GM12878 (cell line): ENCODE measurements at places on chromosomes 2 and 18. TPM values are rescaled to one million over a fixed set of nuclear protein-coding genes. Genes with fewer than 3 reads are reported as not detected.

DNA sequence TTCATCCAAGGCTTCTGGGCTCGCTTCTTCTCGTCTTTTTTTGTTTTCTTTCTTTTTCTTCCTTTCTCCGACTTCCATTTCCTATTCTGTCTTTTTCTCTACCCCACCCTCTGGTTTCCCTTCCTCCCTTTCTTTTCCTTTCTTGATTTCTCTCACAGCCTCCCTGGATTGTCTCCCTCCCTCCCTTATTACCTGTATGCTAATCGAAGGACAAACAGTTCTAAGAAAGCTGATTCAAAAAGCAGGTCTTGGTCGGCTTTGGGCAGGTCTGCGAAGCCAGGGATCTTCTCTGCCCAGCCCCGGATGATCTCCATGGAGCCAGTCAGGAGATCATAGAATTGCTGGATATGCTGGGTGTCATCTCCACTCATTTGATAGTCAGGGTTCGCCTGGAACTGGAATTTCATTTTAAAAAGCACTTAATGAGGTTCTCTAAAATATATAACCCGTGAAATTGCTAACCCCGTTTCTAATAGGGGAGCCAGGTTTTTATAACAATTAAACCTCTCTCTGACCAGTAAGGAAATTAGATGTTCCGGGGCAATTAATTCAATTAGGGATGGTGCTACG lies 5.9 kb downstream of the NR4A2 start:
- H3K36me3 ChIP-seq = no peaks in the 10 kb centered on the region
- peaks cover 3% of the 10 kb centered on the region for H3K4me1 ChIP-seq
- DNase-seq = no peak
- no peak overlapping the region for H3K27ac ChIP-seq

DNA sequence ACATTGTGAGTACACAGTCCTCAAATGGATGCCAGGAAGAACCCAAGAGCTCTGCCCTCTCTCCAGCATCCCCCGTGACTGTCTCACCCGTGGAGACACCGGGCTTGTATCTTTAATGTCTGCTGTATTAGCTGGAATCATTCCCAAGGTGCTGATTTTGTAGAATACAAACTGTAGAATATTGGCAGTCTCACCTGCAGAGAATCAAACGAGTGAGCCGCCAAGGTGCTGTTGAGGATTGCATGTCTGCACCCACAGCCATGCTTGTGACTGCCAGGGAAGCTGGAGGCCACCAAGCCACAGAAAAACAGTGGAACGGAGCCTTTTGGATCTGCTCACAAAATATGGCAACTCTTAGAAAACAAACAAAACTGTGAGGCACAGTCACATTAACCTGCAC lies 37.5 kb downstream of the TMEM18 start:
- no peaks in the 10 kb centered on the region for H3K27me3 ChIP-seq
- H3K4me3 ChIP-seq = no peak overlapping the region
- H3K36me3 ChIP-seq = no peaks in the 10 kb centered on the region

DNA sequence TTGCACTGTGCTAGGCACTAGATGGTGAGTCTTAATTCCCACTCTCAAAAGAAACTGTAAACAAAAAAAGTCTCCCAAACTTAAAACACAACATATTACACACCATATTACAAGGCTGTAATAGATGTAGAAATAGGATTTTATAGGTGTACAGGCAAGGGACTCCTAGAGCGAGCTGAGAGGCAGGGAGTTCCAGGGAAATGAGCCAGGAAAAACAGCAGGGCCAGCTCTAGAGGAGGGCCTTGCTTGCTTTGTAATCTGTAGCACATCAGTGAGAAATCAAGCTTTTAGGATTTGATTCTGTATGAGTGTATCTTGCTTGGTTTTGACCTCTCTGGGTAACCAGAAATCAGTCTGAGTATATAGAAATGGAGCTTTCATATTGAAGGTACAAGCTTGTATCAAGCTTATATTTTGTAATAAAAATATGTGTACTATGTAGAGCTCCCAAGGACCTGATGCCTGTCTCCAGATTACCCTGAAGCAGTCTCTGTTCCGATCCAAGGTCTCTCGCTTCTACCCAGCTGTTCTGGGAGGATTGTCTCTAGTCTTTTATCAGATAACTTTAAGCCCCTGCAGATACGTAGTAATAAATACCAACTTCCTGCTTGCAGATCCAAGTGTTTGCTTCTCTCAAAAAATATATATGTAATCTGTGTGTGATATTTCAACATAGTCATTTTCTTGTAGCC lies 73.0 kb downstream of the MYO1B start:
- no peaks in the 10 kb centered on the region for H3K36me3 ChIP-seq
- no peaks in the 10 kb centered on the region for H3K27me3 ChIP-seq
- no peak overlapping the region for H3K27ac ChIP-seq
- no peak for DNase-seq
- H3K4me3 ChIP-seq = no peak overlapping the region

DNA sequence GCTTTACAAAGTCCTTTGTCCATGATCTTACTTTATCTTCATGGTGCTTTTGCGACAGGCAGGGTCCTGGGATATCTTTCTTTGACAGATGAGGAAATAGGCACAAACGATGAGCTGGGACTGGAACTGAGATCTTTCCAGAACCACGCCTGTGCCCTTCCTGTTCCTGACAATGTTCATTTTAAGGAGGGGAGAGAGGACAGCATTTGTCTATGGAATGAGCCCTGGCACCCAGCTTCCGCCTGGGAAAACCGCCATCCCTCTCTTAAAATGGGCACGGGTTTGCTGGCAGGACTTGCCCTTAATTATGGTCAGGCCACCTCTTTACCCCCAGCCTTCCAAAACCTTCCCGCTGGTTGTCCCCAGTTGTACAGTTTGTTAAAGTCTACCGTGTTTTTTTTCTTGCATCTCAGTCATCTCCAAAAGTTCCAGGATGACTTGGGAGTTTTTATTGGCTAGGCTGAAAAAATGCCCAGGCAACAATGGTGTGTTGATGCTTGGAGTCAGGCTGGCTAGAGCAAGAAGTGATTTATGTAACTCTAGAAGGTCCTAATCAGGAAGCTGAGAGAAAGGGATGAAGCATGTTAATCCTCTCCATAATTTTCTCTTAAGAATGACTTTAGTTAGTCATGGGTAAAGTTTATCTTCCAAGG lies 264.9 kb upstream of the EPAS1 start:
- H3K27ac ChIP-seq = no peak overlapping the region
- no peak for DNase-seq
- no peaks in the 10 kb centered on the region for H3K36me3 ChIP-seq
- H3K27me3 ChIP-seq = no peaks in the 10 kb centered on the region

DNA sequence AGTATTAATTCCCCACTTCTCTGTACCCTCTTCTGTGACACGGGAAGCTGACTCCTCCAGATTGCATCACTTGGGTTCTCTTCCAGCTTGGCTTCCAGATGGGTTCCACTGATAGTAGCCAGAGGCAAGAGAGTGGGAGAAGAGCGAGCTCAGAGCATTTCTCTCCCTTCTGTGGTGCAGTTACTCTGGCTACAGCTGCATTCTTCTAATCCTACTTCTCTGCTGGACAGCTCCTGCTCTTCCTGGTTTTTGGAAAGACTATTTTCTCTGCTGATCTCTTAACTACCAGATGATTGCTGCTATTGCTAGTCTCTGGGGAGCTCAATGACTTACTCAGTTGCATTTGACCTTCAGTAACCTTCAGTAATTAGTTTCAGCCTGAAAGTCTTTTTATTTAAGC lies 187.5 kb upstream of the MAP2 start:
- H3K4me1 ChIP-seq = no peaks in the 10 kb centered on the region
- H3K4me3 ChIP-seq = no peak overlapping the region
- no peak for DNase-seq
- H3K27ac ChIP-seq = no peak overlapping the region
- no peaks in the 10 kb centered on the region for H3K27me3 ChIP-seq

- no peaks in the 10 kb centered on the region for H3K27me3 ChIP-seq
- H3K27ac ChIP-seq = no peak overlapping the region
- no peak for DNase-seq
- no peaks in the 10 kb centered on the region for H3K4me1 ChIP-seq
- H3K36me3 ChIP-seq = no peaks in the 10 kb centered on the region
- no peak overlapping the region for H3K4me3 ChIP-seq
Measured at GRCh38 chr2:227395556-227395955, 7.8 kb upstream of the SCYGR1 start.

DNA sequence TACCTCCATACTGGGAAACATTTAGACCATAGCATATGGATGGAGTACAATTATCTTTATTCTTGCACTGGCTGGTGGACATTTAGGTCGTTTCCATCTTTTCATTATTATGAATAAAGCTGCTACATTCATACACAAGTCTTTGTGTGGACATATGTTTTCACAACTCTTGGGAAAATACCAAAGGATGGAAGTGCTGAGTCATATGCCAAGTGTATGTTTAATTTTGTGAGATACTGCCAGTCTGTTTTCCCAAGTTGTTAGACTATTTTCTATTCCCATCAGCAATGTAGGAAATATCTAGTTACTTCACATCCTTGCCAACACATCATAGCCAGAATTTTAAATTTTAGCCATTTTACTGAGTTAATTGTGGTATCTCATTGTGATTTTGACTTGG lies 91.5 kb downstream of the GALNT13 start:
- no peaks in the 10 kb centered on the region for H3K27me3 ChIP-seq
- no peaks in the 10 kb centered on the region for H3K4me1 ChIP-seq
- H3K27ac ChIP-seq = no peak overlapping the region

Gene LRP2
- polyA plus RNA-seq = not detected in 2 replicates

Gene ZAP70
- 1.2 TPM in 2 replicates for polyA plus RNA-seq

Gene PIEZO2
- polyA plus RNA-seq = 13.8 and 21.6 TPM in 2 replicates

Gene MCEE
- polyA plus RNA-seq = 37.7 and 39.6 TPM in 2 replicates
